ENCODE measurements at places on chromosomes 2 and 18.

DNA sequence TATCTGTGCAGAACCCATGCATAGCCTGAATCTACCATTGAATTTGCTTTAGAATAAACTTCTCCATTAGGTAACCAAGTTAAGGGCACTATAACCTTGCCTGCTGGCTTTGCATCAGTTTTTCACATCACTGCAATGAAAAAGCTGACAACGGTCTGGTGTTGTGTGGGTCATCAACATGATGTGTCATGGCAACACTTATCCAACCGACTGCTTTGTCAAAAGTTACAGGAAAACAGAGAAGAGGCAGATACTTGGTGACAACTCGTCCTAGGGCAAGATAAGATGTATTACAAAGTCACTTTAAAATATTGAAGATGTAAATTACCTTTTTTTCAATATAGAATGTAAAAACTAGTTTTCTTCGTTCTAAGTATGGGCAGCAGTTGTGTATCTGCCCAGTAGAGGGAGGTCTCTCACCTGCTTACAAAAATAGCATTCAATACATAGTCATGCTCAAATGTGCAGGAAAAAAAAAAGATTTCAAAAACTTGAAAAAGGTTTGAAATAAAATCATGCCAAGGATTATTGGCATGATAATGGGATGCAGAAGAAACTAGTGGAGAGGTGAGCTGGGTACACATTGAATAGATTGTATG is 96.3 kb downstream of the EVA1A start:
- no peak for DNase-seq

DNA sequence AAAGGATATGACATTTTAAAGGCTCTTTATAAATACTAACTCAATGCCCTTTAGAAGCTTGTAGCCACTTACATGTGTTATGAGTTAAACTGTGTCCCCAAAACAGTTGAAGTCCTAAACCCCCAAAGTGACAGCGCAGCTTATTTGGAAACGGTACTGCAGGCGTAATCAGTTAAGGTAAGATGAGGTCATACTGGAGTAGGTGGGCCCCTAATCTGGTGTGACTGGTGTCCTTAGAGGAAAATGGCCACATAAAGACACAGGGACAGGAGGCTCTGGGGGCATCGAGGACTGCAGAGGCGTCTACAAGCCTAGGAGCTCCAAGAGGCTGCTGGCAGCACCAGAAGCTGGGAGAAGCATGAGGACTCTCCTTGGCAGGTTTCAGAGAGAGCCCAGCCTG is 8.5 kb downstream of the TXNL4A start:
- DNase-seq: no peak

DNA sequence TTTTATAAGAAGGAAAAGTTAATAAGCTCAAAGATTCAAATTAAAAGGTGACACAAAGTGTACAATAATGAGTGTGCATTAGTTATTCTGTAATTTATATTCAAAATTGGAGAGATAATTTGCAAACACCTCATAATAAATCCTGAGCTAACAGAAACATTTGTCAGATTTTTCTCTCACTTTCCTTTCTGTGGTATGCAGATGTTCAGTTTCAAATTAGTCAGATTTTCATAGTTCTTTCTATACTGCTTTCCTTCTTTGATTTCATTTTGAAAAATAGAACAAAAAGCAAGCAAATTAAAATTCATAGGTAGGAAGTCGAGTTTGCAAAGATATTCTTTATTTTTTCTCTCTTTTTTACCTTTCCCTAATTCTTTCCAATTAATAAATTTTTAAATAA is 1420.1 kb upstream of the NXPH2 start:
- DNase-seq: no peak

GRCh38 chr2:178404368-178404767 is 46.6 kb downstream of the PRKRA start:
- DNase-seq: no peak

DNA sequence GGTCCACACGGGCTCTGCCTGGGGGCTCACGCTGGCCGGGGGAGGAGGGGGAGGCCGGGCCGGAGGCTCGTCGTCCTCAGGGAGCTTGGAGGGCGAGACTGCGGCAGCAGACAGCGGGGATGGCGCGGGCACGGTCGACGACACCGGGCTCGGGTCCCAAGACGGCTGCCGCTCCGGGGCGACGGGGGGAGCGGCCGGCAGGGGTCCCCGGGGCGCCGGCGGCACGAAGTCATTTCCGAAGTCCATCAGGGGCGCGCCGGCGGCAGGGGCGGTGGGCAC is 491 bp downstream of the RTN4 start:
- no peak for DNase-seq

- DNase-seq: no peak
Measured at GRCh38 chr2:220096406-220096805, 469.0 kb downstream of the SLC4A3 start.

DNA sequence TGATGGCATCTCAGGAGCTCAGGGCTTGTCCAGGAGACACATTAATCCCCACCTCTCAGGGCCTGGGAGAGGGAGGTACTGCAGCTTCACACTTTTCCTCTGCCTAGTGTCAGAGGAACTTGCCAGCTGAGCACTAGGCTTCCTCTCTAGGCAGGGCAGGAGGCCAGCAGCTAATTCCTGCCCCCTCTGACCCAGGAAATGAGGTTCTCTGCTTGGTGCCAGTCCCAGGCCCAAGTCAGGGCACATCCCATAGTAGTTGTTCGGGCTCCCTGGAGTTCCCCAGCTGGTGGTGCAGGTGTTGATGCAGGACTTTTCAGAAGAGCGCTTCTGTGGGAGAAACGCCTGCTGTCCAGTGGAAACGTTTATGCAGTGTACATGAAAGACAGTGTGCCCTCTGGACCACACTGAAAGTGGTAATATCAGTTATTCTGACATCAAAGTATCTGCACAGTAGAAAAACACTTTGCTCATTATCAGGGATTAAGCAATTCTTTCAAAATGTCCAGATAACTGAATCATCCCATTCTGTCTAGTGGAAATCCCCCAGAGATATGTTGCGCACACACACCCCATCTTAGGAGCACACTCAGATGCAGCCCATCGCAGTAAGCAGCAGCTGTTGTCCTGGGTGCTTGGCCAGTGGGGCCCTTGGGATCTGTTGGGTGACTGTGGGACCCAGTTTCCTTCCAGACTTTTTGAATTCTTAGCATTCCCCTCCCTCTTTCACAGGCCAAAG is 17.8 kb upstream of the SCLY start:
- no peak for DNase-seq

DNA sequence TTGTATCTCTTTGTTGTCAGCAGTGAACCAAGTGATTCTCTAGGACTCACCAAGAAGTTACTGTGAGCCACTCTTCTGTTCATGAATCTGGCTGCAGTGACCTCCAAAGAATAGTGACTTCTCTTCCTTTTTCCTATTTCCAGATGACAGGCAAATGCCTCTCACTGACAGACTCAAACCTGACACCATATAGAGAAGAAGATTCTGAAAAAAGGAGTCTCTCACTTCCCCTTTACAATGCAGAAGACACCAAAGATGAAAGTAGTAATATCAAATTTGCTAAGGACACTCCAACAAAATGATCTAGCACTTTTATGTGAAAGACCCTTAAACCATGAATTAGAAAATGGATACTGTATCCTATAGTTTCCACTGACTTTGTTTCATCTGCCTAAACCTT is 44.4 kb upstream of the SETBP1 start:
- DNase-seq: no peak

- DNase-seq: peak; percentile 1
Measured at GRCh38 chr2:135030826-135031225, 16.4 kb downstream of the MAP3K19 start.

- no peak for DNase-seq
Measured at GRCh38 chr2:216370961-216371712, 1.1 kb downstream of the MARCHF4 start.

DNA sequence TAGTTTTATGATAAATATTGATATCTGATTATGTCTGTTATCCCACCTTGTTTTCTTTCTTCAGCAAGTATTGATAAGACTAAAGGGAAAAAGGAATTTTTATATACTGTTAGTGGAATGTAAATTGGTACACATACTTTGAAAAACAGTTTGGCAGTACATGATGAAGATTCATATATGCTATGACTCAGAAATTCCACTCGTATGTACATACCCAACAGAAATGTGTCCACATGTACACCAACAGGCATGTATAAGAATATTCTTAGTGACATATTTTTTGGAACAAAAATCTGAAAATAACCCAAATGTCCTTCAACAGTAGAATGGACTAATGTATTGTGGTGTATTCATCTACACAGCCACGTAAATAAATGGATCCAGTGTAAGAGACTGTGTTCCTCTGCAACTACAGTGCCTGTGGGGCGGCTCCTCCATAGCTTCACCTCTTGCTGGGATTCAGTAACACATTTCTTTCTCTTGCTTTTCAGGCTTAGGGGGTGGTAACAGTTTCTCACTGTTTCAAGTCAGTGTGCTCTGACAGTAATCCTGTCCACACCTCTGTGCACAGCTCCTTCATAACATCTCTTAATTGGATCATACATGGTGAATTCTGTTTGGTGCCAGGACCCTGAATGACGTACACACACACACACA is 35.5 kb upstream of the ALMS1 start:
- DNase-seq: no peak

- DNase-seq: no peak
Measured at GRCh38 chr2:200377355-200378336, 71.2 kb downstream of the SPATS2L start.

GRCh38 chr2:45000921-45001868 is 8.1 kb downstream of the SIX2 start:
- no peak for DNase-seq

DNA sequence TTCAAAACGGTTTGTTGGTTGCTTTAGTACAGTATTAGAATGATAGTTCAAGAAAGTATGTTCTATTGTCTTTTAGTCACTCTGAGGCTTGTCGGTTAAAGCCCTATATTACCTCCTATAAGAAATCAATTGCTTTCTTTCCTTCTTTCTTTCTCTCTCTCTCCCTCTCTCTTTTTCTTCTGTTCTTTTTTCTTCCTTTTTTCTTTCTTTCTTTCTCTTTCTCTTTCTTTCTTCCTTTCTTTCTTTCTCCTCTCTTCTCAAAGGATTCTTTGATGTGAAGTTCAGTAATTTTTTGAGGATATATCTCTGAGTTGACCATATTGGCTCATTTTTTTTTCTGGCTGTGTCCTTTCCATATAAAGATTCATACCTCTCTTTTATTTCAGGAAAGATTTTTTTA is 249.4 kb downstream of the SRBD1 start:
- DNase-seq: no peak

Data from AG09319 (cell line).